ENCODE measurements at places on chromosomes 1 and 21. TPM values are rescaled to one million over a fixed set of nuclear protein-coding genes. Genes with fewer than 3 reads are reported as not detected.

DNA sequence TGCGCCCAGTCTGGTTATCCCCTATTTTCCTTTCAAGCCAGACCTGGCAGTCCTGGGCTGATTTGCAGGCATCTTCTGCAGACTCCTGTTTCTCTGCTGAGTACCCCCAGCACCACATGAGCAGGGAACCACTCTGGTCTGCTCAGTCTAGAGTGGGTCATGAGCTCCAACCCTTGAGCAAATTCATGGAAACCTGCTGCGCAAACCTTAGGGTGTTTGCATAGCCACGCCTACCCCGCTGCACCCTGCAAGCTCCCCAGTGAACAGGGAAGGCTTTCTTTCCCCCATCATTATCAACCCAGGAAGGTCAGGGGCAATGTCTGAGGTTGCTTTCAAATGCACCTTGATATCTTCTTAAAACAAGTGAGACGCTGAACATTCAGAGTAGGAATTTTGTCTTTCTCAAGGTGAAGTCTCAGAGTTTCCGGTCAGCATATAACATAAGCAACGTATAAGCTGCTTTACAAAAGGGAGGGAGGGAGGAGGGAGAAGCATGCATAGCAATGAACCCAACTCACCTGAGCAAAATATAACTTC is 11.1 kb upstream of the KCNE1 start:
- peak overlapping the region; percentile 64 for H3K27ac ChIP-seq
- peaks cover 30% of the 10 kb centered on the region for H3K36me3 ChIP-seq
- H3K27me3 ChIP-seq = no peaks in the 10 kb centered on the region
- DNase-seq = no peak
- H3K4me1 ChIP-seq = peaks cover 70% of the 10 kb centered on the region

DNA sequence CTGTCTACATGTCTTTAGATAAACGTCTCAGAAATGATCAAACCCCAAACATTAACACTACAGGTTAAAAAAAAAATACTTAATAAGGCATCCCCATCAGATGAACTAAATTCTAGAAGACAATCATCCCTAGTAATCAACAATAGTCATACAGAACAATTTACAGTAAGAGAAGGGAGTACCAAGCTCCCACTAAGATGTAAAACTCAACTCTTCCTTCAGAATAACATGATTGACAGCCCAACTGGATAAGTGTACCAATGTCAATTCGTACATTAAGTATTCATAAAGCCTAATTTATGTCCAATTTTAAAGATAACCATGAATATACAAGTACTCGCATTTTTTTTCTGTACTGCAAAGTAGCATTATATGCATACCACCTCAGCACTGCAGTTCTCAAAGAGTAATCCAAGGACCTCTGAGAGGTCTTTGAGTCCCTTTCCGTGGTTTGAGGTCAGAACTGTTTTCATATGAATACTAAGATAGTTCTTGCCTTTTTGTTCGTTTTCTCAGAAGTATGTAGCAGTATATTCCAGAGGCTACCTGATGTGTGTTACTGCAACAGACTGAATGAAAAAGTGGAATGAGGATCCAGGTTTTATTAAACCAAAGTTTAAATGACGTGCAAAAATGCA is 6.6 kb downstream of the SCAF4 start:
- DNase-seq = no peak
- no peaks in the 10 kb centered on the region for H3K36me3 ChIP-seq
- H3K4me3 ChIP-seq = no peak overlapping the region
- H3K27ac ChIP-seq = no peak overlapping the region
- H3K4me1 ChIP-seq = peaks cover 61% of the 10 kb centered on the region
- H3K27me3 ChIP-seq = no peaks in the 10 kb centered on the region

DNA sequence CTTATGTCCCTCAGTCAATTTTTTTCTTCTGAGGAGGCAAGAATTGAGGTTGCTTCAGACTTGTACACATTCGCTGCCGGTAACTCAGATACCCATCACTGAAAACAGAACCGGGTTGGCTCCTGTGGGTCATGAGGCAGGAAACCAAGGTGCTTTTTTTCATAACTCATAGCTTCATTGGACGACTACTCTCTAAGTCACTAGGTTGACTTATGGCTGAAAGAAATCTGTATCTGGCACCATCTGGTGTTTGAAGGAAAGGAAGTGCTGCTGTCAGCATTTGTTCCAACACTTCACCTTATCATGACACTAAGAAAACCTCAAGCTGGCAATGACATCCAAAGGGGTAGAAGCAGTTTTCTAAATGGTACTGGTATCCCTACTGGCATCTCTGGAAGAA is 82.3 kb downstream of the TBX19 start:
- DNase-seq = no peak
- no peak overlapping the region for H3K4me3 ChIP-seq
- H3K36me3 ChIP-seq = no peaks in the 10 kb centered on the region

SHISAL2A gene
- total RNA-seq = not detected

MXRA8 gene
- total RNA-seq = 73.7 TPM

GRCh38 chr1:42450061-42450460 is 5.8 kb downstream of the ZMYND12 start:
- no peaks in the 10 kb centered on the region for H3K27me3 ChIP-seq
- H3K4me1 ChIP-seq = no peaks in the 10 kb centered on the region
- no peak overlapping the region for H3K27ac ChIP-seq
- no peak for DNase-seq
- H3K4me3 ChIP-seq = no peak overlapping the region

Measured in upper lobe of left lung (tissue), 6 donors.